Dermis blood vessel endothelial cell (primary cell): ENCODE measurements at places on chromosomes 5 and 9. TPM values are rescaled to one million over a fixed set of nuclear protein-coding genes. Genes with fewer than 3 reads are reported as not detected.

GRCh38 chr9:131811405-131811804 lies 71.5 kb upstream of the RAPGEF1 start:
- DNase-seq: no peak

- DNase-seq: no peak
Measured at GRCh38 chr5:44245935-44246334, 143.3 kb downstream of the FGF10 start.

Gene CBY3
- total RNA-seq: not detected in 2 replicates

Gene LRRC70
- total RNA-seq: 48.4 and 60.8 TPM in 2 replicates

Gene FOXD4L3
- total RNA-seq: not detected in 2 replicates

Gene ANAPC2
- total RNA-seq: 23.1 and 33.6 TPM in 2 replicates

Gene IRX1
- under 0.01 TPM in 1 of 2 replicates, not detected in the other for total RNA-seq

Gene ESM1
- total RNA-seq: 54.5 and 70.8 TPM in 2 replicates

- DNase-seq: no peak
Measured at GRCh38 chr5:103502662-103503061, 59.9 kb downstream of the NUDT12 start.

- DNase-seq: peak; percentile 18
Measured at GRCh38 chr5:114447084-114447773, 85.4 kb downstream of the KCNN2 start.

Gene TLR4
- 117 and 184 TPM in 2 replicates for total RNA-seq

- DNase-seq: no peak
Measured at GRCh38 chr9:124781967-124782660, 5.2 kb downstream of the OLFML2A start.

DNA sequence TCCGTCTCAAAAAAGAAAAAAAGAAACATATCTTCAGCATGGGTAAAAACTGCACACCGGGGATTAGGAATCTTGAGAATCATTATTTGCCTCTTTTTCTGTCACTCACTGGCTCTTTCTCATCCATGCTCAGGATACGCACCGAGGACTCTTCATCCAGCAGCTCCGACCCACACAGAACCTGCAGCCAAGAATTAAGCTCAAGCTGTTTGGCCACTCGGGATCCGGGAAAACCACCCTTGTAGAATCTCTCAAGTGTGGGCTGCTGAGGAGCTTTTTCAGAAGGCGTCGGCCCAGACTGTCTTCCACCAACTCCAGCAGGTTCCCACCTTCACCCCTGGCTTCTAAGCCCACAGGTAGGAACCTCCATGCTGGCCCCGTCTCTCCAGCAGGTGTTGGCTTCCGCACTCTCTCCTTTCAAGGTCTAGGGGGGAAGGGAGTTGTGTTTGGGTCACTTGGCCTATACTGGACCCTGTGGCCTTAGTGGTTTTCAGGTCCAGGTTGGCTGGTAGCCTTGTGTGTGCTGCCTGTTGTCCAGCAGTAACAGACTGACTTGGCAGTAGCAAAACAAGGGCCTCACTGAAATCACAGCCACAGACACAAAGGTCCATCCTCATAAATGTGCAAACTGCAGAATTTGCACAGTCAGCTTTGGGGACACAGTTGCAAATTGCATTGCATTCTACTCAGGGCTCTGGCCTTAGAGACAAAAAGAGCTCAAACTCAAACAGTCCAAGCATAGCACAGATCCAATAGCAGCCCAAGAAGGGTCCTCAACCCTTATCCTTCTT lies 44.5 kb upstream of the CTSL start:
- no peak for DNase-seq
